GM23248 (cell line): ENCODE measurements at places on chromosomes 5 and 9. TPM values are rescaled to one million over a fixed set of nuclear protein-coding genes. Genes with fewer than 3 reads are reported as not detected.

PDE6A gene
- total RNA-seq, result not detected in 2 replicates

STING1 gene
- 75.0 and 87.8 TPM in 2 replicates for total RNA-seq

OLFM1 gene
- 17.0 and 18.6 TPM in 2 replicates for total RNA-seq

LAMC3 gene
- total RNA-seq, result not detected in 2 replicates

SEMA5A gene
- 38.2 and 40.1 TPM in 2 replicates for total RNA-seq

PCDHB7 gene
- 0.65 and 0.89 TPM in 2 replicates for total RNA-seq

DNM1 gene
- 11.3 and 12.1 TPM in 2 replicates for total RNA-seq

FCHO2 gene
- 18.6 and 25.8 TPM in 2 replicates for total RNA-seq

PPP2R2B gene
- total RNA-seq, result 0.11 TPM in 1 of 2 replicates, not detected in the other

EGFLAM gene
- not detected in 2 replicates for total RNA-seq

ORM1 gene
- total RNA-seq, result not detected in 2 replicates

GGTA1 gene
- total RNA-seq, result not detected in 2 replicates

GAS1 gene
- total RNA-seq, result 29.7 and 36.0 TPM in 2 replicates

GRCh38 chr5:124110942-124111341, 599.0 kb downstream of the CSNK1G3 start:
- no peak overlapping the region for H3K27ac ChIP-seq
- H3K27me3 ChIP-seq, result no peaks in the 10 kb centered on the region; the same call in 1 of the 2 replicates
- H3K4me1 ChIP-seq, result no peaks in the 10 kb centered on the region
- no peak overlapping the region for H3K4me3 ChIP-seq

GRCh38 chr5:74342948-74343682, 297.4 kb downstream of the ENC1 start:
- no peaks in the 10 kb centered on the region for H3K36me3 ChIP-seq
- no peak for DNase-seq
- H3K27me3 ChIP-seq, result 0 out of 2 replicates have a peak, but pooled peaks cover 3% of the 10 kb centered on the region
- H3K4me1 ChIP-seq, result no peaks in the 10 kb centered on the region
- H3K4me3 ChIP-seq, result no peak overlapping the region
- H3K27ac ChIP-seq, result no peak overlapping the region

GRCh38 chr5:173138707-173139106, 5.6 kb upstream of the BNIP1 start:
- H3K4me1 ChIP-seq, result no peaks in the 10 kb centered on the region
- DNase-seq, result no peak
- H3K4me3 ChIP-seq, result no peak overlapping the region
- H3K36me3 ChIP-seq, result no peaks in the 10 kb centered on the region
- no peak overlapping the region for H3K27ac ChIP-seq

- H3K36me3 ChIP-seq, result peaks cover 28% of the 10 kb centered on the region
- no peak overlapping the region for H3K4me3 ChIP-seq
- H3K4me1 ChIP-seq, result peaks cover 49% of the 10 kb centered on the region
- peak overlapping the region; percentile 99 for H3K27ac ChIP-seq
Observed at GRCh38 chr5:151659001-151659754, 27.5 kb downstream of the SPARC start.

DNA sequence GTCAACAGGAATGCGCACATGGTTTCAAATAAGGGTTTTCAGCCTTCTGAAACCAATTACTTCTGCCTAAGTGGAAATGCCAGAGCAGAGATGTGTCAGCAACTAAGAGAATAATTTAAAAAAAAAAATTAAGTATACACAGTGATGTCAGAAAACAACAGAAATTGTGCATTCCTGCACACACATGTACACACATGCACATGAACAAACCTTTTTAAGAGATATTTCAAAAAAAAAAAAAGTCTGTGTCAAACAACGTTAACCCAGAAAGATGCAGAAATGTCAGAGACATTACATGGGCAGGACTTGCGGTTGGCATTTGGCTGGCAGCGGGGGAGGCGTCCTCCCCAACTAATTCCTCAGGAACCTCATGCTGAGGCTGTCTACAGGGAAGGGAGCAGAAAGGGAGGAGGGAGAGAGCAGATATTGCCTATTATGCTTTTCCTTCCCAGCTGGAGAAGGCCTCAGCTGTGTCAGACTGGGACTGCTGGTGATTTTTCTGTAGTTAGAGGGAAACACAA, 536.9 kb upstream of the WWC1 start:
- H3K27ac ChIP-seq, result peak overlapping the region; percentile 79
- peaks cover 72% of the 10 kb centered on the region for H3K4me1 ChIP-seq
- peaks cover 6% of the 10 kb centered on the region; the same call in 1 of the 2 replicates for H3K36me3 ChIP-seq
- peak overlapping the region; percentile 72 for H3K4me3 ChIP-seq
- H3K27me3 ChIP-seq, result no peaks in the 10 kb centered on the region

- no peaks in the 10 kb centered on the region for H3K27me3 ChIP-seq
- H3K4me3 ChIP-seq, result no peak overlapping the region
- no peaks in the 10 kb centered on the region for H3K4me1 ChIP-seq
- DNase-seq, result no peak
- H3K27ac ChIP-seq, result no peak overlapping the region
- no peaks in the 10 kb centered on the region for H3K36me3 ChIP-seq
Observed at GRCh38 chr5:97601651-97602050, 418.6 kb upstream of the RIOK2 start.

- H3K4me3 ChIP-seq, result 0 out of 2 replicates have a peak overlapping the region, but pooled peaks have one; percentile 54
- H3K4me1 ChIP-seq, result peaks cover 91% of the 10 kb centered on the region
- peaks cover 48% of the 10 kb centered on the region for H3K36me3 ChIP-seq
- H3K27ac ChIP-seq, result peak overlapping the region; percentile 85
- no peaks in the 10 kb centered on the region for H3K27me3 ChIP-seq
- DNase-seq, result no peak
Observed at GRCh38 chr9:95057101-95057500, 260.4 kb downstream of the FANCC start.

DNA sequence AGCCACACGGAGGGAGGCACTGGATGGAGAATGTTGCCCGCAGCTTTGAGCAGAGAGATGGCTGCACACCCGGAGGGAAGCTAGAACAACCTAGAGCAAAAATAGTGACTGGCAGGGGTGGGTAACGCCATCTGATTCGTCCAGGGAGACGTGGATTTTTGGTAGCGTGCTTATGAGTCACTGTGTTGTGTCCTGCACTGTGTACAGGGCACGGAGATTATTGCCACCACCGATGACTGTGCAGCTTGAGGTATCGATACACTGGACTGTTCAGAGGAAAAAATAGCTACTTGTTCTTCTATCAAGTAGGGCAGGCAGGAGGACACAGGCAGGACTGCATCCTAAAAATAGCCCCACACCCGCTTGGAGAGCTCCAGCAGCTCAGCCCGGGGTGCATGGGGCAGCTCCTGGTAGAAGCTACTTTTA, 6.0 kb downstream of the UBE2QL1 start:
- H3K27ac ChIP-seq, result no peak overlapping the region
- H3K4me3 ChIP-seq, result no peak overlapping the region
- no peaks in the 10 kb centered on the region for H3K4me1 ChIP-seq
- H3K36me3 ChIP-seq, result no peaks in the 10 kb centered on the region
- peaks cover 35% of the 10 kb centered on the region for H3K27me3 ChIP-seq
- no peak for DNase-seq

GRCh38 chr5:14040542-14040941, 96.1 kb upstream of the DNAH5 start:
- H3K4me1 ChIP-seq, result peaks cover 49% of the 10 kb centered on the region
- H3K4me3 ChIP-seq, result no peak overlapping the region
- H3K27me3 ChIP-seq, result no peaks in the 10 kb centered on the region
- DNase-seq, result peak; percentile 15
- no peaks in the 10 kb centered on the region for H3K36me3 ChIP-seq
- H3K27ac ChIP-seq, result no peak overlapping the region

DNA sequence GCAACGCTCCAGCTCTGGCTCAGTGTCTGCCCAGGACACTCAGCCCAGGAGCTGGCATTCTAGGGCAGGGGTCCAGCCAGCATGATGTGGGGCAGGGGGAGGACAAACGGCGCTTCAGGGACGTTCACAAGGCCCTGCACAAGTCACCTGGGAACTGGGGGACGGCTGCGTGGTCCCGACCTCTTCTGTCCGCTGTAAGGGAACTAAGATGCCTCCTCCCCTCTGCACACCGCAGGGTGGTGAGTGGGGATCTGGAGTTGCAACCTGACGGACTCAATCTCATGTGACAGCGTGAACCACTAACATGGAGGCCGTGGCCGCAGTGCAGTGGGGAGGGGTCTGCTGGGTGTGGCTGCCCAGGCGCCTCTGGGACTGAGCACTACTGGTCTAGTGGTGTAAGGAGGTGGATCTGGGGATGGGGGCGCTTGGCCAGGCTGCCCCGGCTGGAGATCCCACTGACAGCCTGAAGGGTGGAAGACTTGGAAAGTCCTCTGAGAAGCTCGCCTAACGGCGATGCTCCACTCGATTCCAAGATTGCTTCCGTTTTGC, 88.0 kb upstream of the RAPGEF1 start:
- H3K4me3 ChIP-seq, result no peak overlapping the region
- peaks cover 55% of the 10 kb centered on the region for H3K27me3 ChIP-seq
- H3K36me3 ChIP-seq, result no peaks in the 10 kb centered on the region
- no peak overlapping the region for H3K27ac ChIP-seq

GRCh38 chr9:122058709-122059108, 34.4 kb downstream of the TTLL11 start:
- H3K4me3 ChIP-seq, result no peak overlapping the region
- no peak for DNase-seq
- H3K4me1 ChIP-seq, result peaks cover 22% of the 10 kb centered on the region
- no peak overlapping the region for H3K27ac ChIP-seq
- H3K27me3 ChIP-seq, result no peaks in the 10 kb centered on the region
- no peaks in the 10 kb centered on the region for H3K36me3 ChIP-seq

DNA sequence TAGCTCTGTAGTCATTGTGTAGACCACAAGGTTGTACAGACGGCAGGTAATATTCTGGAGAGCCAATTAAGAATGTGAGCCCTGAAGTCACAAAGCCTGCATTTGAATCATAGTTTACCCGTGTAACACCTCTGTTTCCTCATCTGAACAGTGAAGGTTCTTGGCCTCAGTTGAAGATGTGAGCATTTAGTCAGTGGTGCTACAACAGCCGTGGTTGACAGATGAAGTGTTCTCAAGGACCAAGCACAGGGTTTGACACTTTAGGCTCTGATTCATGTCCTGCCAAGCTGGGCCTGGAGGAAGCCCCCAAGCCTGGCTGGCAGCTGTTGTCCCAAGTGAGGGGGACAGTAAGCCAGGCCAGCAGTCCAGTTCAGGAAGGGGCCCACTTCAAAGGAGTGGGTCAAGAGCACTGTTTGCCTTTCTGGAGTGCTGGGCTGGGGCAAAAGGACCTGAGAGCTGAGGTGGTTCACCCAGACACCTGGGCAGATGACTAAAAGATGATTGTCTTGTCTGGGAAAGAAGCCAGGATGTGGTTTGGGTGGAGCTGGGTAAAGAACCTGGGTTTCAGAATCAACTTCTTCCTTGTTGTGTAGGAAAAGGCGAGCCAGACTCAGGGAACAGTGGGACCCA, 20.7 kb downstream of the FAXDC2 start:
- peaks cover 9% of the 10 kb centered on the region; the same call in 1 of the 2 replicates for H3K36me3 ChIP-seq
- H3K4me1 ChIP-seq, result peaks cover 7% of the 10 kb centered on the region
- peak; percentile 43 for DNase-seq
- H3K27me3 ChIP-seq, result no peaks in the 10 kb centered on the region

DNA sequence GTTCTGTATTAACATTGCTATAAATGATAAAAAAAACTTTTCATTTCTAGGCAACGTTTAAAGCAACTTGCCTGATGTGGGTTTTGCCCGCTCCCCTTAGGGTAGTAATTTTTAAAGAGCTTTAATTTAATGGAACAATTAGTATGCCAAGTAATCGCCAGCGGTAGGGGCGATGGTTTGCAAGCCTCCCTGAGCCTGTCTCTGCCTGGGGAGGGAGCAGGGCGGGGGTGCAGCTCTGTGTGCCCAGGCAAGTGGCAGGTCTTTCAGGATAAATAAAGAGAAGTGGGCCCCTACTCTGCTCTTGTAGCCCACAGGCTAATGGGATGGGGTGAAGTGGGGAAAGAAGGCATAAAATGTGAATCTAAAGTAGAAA, 13.8 kb upstream of the TGFBI start:
- no peaks in the 10 kb centered on the region for H3K27me3 ChIP-seq
- H3K4me1 ChIP-seq, result peaks cover 96% of the 10 kb centered on the region
- peak overlapping the region; percentile 100 for H3K27ac ChIP-seq
- no peak overlapping the region for H3K4me3 ChIP-seq

GRCh38 chr5:177354711-177355110, 3.0 kb upstream of the RGS14 start:
- no peaks in the 10 kb centered on the region for H3K27me3 ChIP-seq
- no peak overlapping the region for H3K27ac ChIP-seq
- DNase-seq, result no peak
- H3K36me3 ChIP-seq, result no peaks in the 10 kb centered on the region
- H3K4me1 ChIP-seq, result peaks cover 10% of the 10 kb centered on the region

GRCh38 chr5:44981708-44982107, 173.0 kb downstream of the MRPS30 start:
- H3K4me1 ChIP-seq, result no peaks in the 10 kb centered on the region
- H3K27ac ChIP-seq, result no peak overlapping the region
- H3K4me3 ChIP-seq, result no peak overlapping the region
- H3K27me3 ChIP-seq, result no peaks in the 10 kb centered on the region
- DNase-seq, result no peak
- H3K36me3 ChIP-seq, result no peaks in the 10 kb centered on the region

DNA sequence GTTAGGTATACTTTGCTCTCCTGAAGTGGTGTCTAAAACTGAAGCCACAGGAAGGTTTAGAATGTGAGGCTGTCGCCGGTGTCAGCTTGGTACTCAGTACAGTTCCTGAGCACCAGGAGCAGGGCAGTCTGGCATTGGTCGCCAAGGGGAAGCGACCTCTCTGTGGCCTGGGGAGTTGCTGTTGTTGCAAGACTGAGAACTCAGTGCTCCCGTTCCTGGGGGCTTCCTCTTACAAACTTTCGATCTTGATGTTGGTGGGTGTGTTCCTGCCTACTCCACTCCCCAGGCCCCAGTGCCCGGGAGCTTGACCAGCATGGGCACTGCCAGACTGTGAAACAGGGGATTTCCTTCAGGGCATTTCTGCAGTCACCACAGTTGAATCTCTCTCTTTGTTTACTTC, 52.4 kb upstream of the PPARGC1B start:
- no peak overlapping the region for H3K4me3 ChIP-seq
- H3K36me3 ChIP-seq, result no peaks in the 10 kb centered on the region
- H3K27ac ChIP-seq, result no peak overlapping the region
- no peak for DNase-seq
- no peaks in the 10 kb centered on the region for H3K4me1 ChIP-seq

DNA sequence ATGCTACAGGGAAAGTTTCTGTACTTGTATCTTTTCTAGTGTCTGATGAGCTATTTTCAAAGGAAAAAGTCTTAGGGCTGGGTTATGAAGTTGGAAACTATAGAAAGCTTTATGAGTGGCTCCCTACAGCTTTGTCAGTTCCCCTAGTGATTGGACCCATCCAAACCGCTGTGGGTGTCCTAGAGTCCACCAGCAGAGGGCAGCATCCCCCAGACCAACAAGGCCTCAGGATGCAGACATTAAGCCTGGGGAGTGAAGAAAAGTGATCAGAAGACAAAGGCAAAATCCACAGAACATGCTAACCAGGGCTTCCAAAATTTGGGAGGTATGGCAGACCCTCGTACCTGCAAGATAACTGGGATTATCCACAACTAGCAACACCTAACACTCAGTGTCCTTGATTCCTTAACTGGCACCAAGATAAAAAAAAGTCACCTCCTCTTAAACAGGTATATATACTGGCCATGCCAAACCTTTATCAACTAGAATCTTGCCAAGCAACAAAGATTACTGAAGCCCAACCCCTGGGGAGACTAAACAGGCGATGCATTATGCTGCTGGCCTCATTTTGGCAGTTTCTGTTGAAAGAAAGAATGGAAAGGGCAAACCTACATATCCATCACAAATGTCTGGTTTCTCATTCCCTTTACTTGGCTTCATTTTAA, 110.4 kb upstream of the NR5A1 start:
- no peak overlapping the region for H3K4me3 ChIP-seq
- no peak overlapping the region for H3K27ac ChIP-seq
- no peaks in the 10 kb centered on the region for H3K36me3 ChIP-seq
- peak; percentile 81 for DNase-seq
- peaks cover 28% of the 10 kb centered on the region for H3K4me1 ChIP-seq
